Hepatocyte (in vitro differentiated cells): ENCODE measurements at places on chromosomes 11 and 22. TPM values are rescaled to one million over a fixed set of nuclear protein-coding genes. Genes with fewer than 3 reads are reported as not detected.

PTDSS2 gene
- total RNA-seq, result 29.7 and 31.5 TPM in 2 replicates

MMP27 gene
- not detected in 2 replicates for total RNA-seq

APOBEC3H gene
- not detected in 2 replicates for total RNA-seq

GRCh38 chr11:32118025-32118974 is 27.4 kb downstream of the RCN1 start:
- H3K4me3 ChIP-seq, result no peak overlapping the region
- no peak for DNase-seq
- H3K4me1 ChIP-seq, result no peaks in the 10 kb centered on the region
- no peaks in the 10 kb centered on the region for H3K36me3 ChIP-seq

DNA sequence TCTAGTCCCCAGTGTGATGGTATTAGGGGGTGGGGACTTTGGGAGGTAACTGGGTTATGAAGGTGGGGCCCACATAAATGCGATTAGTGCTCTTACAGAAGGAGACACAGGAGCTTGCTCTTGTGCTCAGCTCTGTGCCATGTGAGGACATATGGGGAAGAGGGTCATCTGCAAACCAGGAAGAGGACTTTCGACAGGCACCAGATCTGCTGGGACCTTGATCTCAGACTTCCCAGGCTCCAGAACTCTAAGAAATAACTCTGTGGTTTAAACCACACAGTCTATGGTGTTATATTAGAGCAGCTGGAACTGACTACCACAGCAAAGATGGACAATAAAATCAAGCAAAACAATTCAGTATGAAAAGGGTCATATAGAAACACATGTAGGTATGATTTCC is 26.7 kb downstream of the NNMT start:
- H3K4me1 ChIP-seq, result no peaks in the 10 kb centered on the region
- H3K27ac ChIP-seq, result no peak overlapping the region
- DNase-seq, result no peak
- H3K4me3 ChIP-seq, result no peak overlapping the region

DNA sequence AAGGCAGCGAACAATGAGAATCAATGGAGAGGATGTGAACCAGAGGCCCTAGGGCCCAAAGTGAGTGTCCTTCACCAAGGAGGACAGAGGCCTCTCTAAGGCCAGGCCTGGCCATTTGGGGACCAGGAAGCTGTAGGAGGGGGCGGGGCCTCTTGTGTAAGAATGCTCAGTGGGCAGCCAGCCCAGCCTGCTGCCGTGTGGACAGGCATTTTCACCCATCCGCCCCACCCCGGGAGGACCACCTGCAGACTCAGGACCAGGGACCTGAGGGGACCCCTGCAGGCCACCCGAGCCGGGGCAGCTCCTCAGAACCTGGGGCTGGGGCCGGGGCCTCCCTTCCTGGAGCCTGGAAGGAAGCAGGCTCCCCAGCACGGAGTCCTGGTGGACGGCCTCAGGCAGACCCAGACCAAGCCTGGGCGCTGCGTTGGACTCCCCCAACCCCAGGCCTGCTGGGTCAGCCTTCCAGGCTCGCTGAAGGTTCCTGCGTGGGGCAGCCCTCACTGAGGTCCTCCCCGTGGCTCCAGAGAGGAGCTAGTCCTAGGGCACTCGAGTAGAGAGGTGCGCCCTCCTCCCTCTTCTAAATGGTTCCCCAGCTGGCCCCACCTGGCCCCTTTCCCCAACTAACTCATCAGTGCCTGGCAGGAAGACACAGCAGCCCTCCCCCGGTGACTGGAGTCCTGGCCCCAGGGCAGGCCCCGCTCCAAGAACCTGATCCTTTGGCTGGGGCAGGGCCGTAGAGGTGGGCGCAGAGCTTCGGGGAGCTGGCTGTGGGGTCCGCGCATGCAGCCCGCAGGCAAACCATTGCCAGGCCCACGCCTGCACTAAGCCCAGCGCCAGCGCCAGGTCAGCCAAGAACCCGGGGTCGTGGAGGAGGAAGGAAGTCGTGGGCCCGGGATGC is 1.5 kb upstream of the TRABD start:
- no peaks in the 10 kb centered on the region for H3K27me3 ChIP-seq
- peak; percentile 74 for DNase-seq
- no peak overlapping the region for H3K4me3 ChIP-seq
- no peaks in the 10 kb centered on the region for H3K36me3 ChIP-seq
- no peak overlapping the region for H3K27ac ChIP-seq

DNA sequence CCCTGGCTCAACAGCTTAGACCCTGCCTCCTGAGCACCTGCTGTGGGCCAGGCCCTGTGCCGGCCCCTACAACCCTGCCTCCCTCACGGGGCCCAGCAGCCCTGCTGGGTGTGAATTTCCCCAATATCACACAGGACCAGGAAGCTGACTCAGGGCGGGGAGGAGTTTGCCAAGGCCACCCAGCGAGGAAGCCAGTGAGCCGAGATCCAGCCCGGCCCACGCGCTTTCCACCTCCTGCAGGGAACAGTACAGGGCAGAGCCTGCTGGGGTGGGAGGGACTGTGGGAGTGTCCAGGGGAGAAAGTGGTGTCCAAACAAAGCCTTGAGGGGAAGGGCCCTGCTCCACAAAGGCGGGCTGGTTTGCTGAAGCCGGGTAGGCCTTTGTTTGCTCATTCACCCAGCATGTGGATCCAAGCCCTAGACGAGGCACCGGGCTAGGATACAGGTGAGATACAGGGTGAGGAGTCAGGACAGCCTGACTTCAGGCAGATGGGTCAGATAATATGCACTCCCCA is 26.8 kb downstream of the RPL3 start:
- H3K4me1 ChIP-seq, result peaks cover 26% of the 10 kb centered on the region
- H3K27ac ChIP-seq, result peak overlapping the region; percentile 56
- H3K27me3 ChIP-seq, result no peaks in the 10 kb centered on the region
- no peaks in the 10 kb centered on the region for H3K36me3 ChIP-seq

DNA sequence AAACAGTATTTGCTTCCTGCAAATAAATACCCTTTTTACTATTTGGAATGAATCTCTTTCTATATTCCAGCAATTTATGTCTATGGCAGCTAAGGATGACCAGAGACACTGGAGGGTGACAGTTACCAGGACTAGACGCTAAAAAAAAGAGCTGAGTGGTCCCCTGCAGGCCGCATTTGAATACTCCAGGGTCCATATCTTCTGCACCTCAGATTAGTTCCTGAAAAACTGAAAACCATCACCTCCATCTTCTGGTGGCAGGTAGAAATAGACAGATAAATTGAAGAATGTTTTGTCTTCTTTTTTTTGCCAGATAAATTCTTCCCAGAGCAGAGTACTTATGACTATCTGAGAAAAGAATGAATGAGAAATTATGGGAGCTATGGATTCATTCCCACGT is 145.6 kb downstream of the CSNK2A3 start:
- no peaks in the 10 kb centered on the region for H3K4me1 ChIP-seq
- H3K36me3 ChIP-seq, result no peaks in the 10 kb centered on the region
- H3K4me3 ChIP-seq, result no peak overlapping the region

DNA sequence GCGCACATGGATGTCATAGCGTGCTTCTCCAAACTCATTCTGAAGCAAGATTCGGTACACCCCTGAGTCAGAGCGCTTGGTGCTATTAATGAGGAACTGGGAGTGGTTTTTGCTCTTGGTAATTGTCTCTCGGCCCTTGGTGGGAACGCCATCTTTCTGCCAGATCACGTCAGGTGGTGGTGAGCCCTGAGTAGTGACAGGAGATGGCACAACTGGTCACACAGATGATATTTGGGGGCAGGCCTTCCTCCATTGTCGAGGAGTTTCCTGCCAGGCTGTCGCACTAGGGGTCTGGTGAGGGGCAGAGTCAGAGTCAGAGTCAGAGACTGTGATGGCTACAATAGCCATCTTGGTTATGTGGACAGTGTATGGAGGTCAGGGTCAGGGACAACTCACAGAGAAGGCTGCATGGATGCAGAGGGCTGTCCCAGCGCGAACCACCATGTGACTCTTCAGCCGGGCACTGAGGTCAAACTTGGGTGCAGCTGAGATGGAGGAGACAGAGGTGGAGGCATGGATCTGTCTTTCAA is 9.3 kb downstream of the TMEM86A start:
- H3K27ac ChIP-seq, result no peak overlapping the region
- no peak for DNase-seq
- H3K36me3 ChIP-seq, result no peaks in the 10 kb centered on the region
